Fibroblast of pulmonary artery (primary cell): ENCODE measurements at places on chromosomes 13 and 19.

DNA sequence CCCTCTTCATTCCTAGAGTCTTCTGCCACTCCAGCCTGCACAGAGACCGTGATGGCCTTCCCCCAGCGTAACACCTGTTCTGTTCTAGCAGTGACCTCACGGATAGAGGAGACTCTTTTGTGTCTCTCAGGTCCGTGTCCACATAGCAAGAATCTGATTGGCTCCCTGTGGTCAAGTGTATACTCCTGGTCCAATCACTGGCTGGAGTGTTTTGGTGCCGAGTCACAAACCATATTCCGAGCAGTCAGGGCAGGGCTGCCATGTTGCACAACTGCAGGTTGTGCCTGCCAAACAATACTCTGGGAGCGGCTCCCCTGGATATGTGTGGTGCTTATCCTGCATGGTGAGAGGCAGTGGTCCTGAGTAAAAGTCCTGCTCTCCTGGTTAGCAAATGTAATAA is 402.4 kb downstream of the KCNRG start:
- no peak for DNase-seq

GRCh38 chr19:55358943-55359908 is 3.8 kb downstream of the GARIN5B start:
- no peak for DNase-seq

DNA sequence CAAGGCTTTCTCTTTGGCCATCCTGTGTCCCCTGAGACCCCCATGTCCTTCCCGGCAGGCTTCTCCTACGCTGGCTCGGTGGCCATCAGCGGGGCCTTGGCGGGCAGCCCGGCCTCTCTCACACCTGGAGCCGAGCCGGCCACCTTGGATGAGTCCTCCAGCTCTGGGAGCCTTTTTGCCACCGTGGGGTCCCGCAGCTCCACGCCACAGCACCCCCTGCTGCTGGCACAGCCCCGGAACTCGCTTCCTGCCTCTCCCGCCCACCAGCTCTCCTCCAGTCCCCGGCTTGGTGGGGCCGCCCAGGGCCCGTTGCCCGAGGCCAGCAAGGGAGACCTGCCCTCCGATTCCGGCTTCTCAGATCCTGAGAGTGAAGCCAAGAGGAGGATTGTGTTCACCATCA is 14.2 kb downstream of the PLEKHJ1 start:
- no peak for DNase-seq

DNA sequence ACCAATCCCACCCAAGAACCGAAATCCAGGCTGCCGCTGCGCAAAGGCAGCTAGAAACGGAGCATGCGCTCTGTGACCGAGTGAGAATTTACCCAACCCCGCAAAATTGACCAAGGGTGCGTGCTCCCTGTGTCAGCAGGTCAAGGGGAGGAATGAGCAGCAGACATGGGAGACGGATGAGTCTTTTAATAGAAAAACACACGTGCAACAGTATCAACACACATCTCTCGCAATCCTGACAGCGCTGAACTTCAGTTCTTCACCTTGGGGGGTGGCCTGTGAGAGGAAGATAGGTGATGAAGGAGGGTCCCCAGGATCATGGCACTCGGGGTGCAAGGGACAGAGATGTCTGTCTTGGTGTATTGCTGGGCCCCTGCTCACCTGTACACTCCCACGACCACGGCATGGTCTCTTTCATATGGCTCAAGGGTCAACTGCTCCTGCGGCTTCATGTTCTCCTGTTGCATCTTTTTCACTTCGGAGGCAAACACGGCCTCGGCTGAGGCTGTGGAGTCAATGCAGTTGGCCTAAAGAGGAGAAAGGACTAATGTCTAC is 402 bp upstream of the DYRK1B start:
- no peak for DNase-seq

DNA sequence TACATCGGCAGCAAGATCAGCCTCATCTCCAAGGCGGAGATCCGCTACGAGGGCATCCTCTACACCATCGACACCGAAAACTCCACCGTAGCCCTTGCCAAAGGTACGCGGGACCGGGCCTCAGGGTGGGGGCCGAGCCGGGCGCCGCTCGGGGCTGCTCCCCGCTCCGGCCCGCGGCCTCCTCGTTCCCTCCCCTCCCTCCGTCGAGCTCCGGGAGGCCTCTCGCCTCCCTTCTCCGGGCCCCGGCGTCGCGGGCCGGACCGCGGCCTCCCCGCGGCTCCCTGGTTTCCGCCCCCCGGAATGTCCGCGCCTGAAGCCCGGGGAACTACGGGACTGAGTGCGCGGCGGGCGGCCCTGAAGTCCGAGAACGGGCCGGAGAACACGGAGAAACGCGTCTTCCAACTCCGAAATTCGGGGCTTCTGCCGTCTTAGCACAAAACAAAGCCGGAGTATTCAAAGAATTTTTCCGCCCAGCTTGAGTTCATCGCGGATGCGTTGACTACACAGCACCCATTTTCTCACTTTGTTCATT is 423 bp downstream of the LSM14A start:
- no peak for DNase-seq

DNA sequence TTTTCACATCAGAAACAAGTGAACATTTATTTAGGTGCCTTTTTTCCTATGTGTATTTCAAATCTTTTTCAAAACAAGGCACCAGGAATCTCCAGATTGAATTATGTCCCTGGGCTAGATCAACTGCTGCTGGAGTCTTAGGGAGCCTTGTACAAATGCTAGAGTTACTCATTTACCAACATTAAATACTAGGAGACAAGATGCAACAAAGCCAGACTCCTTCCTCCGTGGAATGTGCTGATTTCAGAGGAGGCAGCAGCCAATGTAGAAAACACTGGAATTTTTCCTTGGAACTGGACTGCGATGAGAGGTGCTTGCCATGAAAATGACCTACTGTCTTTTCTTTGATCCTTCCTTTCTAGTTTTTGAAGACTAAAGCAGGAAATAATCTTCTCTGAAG is 1514.7 kb upstream of the MIR17HG start:
- no peak for DNase-seq

GRCh38 chr13:49676581-49677298 is 14.5 kb downstream of the EBPL start:
- DNase-seq: no peak

DNA sequence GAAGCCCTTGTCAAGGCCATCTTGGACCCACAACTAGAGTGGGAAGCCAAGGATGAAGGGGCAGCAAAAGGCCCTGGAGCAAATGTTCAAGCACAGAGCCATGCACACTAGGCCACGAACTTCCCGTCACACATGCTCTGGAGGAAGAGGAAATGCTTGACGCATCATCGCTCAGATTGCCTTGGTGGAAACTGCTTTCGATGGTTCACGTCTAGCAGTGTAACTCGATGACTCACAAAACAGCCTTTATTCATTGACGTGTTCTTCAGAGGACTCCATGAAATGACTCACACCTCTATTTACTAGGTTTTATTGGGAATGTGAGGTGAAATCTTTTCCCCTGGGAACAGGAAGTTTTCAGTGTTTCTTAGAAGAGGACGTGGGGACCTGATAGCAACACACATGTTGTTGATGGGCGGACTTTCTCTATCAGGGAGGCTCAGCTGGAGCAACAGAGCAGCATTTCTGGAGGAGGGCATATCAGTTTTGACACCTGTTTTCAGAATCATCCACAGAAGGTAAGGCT is 79.8 kb upstream of the FLT1 start:
- DNase-seq: peak; percentile 99

DNA sequence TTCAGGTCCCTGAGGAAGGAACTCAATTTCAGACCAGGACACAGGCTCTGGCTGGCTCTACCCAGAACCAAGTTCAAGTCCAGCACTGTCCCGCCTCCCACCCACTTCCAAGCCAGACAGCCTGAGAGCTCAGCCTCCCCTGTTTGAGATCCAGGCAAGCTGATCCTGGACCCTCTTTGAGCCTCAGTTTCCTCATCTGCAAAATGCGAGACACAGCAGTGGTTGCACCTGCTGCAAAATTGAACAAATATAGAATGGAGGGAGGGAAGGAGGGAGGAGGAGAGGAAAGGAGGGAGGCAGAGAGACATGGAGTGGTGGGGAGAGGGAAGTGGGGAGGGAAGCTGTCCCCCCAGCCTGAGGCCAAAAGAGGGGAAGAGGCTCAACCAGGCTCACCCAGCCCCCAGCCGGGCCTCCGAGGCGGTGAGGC is 751 bp downstream of the TMEM221 start:
- no peak for DNase-seq

DNA sequence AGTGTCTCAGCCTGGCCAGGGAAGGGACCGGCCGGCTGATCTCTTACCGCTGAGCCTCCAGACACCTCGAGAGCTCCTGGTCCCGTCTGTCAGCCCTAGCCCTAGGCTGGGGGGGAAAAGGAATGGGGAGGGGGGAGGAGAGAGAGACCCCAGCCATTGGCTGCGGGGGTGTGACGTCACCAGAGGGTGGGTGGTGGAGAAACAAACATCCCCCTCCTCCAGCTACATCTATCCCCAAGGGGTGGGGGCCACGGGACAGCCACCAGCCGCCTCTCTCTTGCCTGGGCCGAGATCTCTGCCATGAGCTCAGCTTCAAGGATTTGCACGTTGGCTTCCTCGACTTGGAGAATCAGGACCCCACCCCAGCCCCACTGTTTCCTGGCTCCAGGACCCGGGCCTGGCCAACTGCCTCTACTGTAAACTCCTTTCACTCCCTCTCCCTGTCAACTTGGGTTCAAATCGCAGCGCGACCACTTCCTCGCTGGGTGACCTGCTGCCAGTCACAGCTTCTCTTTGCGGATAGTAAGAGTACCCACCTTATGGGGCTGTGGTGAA is at the start of gene PRX:
PRX (minus strand) TSS at position 88 of the 555 bp plus-strand sequence. CDS start 5,446 bp downstream, outside the sequence.
- DNase-seq: no peak

DNA sequence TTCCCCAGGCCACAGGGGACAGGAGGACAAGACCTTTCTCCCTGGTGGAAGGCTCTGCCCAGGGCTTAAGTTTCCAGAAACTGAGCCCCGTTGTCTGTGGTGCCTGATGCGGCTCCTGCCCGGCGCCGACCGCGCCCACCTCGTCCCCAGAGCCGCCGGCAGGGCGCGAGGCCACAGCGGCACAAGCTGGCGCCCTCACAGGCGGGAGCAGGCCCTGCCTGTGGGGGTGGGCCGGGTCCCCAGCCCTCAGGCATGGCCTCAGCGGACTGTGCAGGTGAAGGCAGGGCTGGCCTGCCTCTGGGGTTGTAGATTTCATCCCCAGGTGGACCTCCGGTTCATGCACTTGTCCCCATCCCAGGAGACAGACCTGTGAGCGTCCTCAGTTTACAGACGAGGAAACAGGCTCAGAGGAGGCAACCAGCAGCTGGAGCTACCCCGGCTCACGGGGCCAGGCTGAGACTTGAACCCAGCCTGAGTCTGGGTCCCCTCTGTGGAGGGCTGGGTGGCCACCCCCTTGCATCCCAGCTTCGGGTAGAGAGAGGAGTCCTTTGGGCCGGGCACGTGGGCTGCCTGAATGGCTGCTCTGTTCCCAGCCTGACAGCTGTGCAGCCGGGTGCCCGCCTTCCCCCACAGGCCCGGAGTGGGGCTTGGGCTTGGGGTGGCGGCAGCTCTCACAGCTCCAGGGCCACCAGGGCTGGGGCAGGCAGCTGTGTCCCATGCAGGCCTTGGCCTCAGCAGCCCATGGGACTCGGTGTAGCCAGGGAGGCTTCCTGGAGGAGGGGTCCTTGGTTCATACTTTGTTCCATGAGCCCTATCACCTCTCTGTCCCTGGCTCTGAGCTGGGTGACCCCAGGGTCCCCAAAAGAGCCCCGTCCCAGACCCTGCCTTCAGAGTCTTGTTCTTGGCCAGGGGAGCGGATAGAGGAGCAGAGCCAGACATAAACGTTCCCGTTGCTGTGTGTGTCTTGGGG is 26.8 kb downstream of the PIAS4 start:
- DNase-seq: no peak

GRCh38 chr19:11942843-11943108 is 17.9 kb downstream of the ZNF700 start:
- no peak for DNase-seq

DNA sequence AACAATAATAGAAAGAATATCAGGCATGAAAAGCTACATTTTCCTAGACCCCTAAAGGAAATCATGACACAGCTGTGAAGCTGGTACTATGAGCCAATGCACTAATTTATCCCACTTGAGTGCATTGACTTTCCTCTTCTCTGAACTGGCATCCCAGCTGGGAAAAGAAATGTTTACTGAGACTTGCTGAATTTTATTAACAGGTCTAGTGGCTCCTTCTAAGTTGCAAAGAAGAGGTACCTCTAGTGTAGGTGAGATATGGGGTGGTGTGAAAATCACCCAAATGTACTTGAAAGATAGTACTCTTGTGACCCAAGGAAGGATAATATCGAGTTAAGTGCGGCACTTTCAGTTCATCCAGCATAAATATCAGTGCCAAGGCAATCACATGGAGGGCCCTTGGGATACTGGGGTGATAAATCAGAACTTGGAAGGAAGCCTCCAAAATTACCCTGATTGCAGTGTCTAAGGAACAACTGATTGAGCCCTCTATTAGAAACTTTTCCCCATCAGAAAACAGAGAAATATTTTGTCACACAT is 369.2 kb downstream of the PCDH9 start:
- no peak for DNase-seq

- no peak for DNase-seq
These were observed 43.9 kb upstream of the FRY start for GRCh38 chr13:31987535-31988170.

- DNase-seq: no peak
These were observed 4.2 kb downstream of the SSC5D start for GRCh38 chr19:55492362-55492944.

GRCh38 chr13:24287748-24288287 is 21.6 kb upstream of the C1QTNF9 start:
- DNase-seq: no peak

GRCh38 chr13:95168191-95168590 is 133.1 kb downstream of the ABCC4 start:
- DNase-seq: no peak

DNA sequence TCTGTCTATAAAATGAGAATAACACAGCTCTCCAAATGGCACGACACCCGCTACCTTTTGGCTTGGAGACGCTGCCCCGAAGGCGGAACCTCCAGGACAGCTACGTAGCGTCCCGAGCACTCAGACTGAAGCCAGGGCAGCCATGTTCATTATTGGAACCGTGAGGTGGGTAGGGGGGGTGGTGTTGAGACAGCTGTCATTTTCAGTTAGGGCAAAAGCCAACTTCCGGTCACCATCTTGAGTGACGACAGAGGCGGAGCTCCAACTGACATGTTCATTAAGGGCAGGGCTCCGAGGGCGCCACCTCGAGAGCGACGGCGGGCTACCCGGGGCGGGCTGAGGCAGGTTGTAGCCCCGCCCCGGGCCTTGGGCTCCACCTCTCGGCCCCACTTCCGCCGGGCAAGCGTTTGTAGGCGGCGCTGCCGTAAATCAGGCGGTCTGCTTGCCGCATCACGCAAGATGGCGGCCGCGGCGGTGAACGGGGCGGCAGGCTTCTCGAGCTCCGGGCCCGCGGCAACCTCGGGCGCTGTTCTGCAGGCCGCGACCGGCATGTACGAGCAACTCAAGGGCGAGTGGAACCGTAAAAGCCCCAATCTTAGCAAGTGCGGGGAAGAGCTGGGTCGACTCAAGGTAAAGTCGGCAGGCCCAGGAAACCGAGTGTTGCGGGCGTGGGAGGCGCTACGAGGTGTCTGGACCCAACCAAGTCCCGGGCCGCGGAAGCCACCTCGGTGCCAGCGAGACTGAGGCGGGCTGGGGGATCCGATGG is at the start of gene PSMD8:
PSMD8 (plus strand) TSS at position 240 of the 766 bp plus-strand sequence; CDS start at position 271, 31 bp downstream.
- peak; percentile 98 for DNase-seq
